Keratinocyte (primary cell): ENCODE measurements at places on chromosomes 1 and 21. TPM values are rescaled to one million over a fixed set of nuclear protein-coding genes. Genes with fewer than 3 reads are reported as not detected.

The PLPP3 gene
- 4.0 to 5.3 TPM (median 4.3 TPM) in 3 replicates for polyA plus RNA-seq

The ATP6V0B gene
- 195 to 325 TPM (median 233 TPM) in 3 replicates for polyA plus RNA-seq

The CD52 gene
- 0.22 to 0.27 TPM in 2 of 3 replicates, not detected in the other for polyA plus RNA-seq

The PTAFR gene
- polyA plus RNA-seq = 18.6 to 30.7 TPM (median 19.6 TPM) in 3 replicates

The DNAI4 gene
- polyA plus RNA-seq = 1.4 to 4.1 TPM (median 3.7 TPM) in 3 replicates

GRCh38 chr1:85313888-85314696 lies 37.7 kb upstream of the BCL10 start:
- H3K36me3 ChIP-seq = no peaks in the 10 kb centered on the region
- DNase-seq = peak; percentile 77
- H3K27ac ChIP-seq = peak overlapping the region; percentile 55
- no peak overlapping the region for H3K4me3 ChIP-seq

DNA sequence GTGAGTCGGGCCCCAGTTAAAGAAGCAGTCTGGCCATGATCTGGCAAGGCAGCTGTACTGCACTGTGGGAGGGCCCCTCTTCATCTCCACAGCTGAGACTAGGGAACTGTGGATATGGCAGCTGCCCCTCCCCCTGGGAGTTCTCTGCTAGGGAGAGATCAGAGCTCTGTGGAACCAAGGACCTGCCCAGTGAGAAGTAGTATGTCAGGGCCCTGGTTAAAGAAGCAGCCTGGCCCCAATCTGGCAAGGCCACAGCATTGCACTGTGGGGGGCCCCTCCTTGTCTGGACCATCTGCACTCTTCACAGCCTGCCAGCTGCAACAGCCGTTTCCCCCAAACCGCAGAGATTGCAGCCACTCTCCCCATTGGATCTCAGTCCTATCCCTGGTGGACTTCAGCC lies 208.5 kb downstream of the DNAH14 start:
- no peaks in the 10 kb centered on the region for H3K4me1 ChIP-seq
- no peaks in the 10 kb centered on the region for H3K36me3 ChIP-seq
- H3K27me3 ChIP-seq = no peaks in the 10 kb centered on the region
- no peak overlapping the region for H3K4me3 ChIP-seq

- H3K27me3 ChIP-seq = no peaks in the 10 kb centered on the region
- peaks cover 27% of the 10 kb centered on the region for H3K4me1 ChIP-seq
- H3K4me3 ChIP-seq = no peak overlapping the region
Measured at GRCh38 chr1:54973205-54973921, 7.1 kb upstream of the TMEM61 start.

GRCh38 chr1:173477286-173478093 lies at the start of gene PRDX6:
Gene PRDX6, plus strand, starts transcription at chr1:173477335. Its CDS starts 63 bp downstream, at chr1:173477398.
- peaks cover 15% of the 10 kb centered on the region for H3K36me3 ChIP-seq
- H3K4me3 ChIP-seq = peak within 1 kb of the TSS; percentile 89
- H3K4me1 ChIP-seq = peaks cover 40% of the 10 kb centered on the region
- peak; percentile 23 for DNase-seq
- peak within 1 kb of the TSS; percentile 89 for H3K27ac ChIP-seq
- no peaks in the 10 kb centered on the region for H3K27me3 ChIP-seq

DNA sequence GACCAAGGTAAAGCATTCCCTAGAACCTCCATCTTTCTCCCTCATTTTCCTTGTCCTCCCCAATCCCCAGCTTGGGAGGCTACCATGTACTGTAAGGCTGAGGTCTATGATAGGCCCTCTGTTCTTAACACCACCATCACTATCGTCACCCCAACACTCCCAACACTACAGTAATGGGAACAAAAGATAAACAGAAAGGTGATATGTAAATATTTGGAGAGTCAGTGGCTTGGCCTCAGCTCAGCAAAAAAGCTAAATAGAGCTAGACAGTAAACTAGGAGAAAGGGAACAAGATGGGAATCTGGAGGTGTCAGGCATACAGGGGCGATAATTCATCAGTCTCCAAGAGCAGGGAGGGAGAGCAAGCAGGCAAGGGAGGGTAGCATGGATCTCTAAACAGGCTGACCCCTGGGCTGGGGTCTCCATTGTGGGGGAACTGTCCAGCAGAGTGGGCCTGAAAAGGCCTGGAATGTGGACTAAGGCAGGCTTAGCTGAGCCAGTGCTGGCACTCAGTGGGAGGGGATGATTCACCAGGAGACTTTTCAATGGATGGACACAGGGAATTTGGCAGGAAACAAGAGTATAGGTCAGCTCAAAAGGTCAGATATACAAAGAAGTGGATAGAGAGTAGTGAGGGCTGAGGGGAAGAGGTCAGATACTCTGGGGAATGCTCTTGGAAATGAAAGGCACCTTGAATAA lies 6.7 kb downstream of the WNT2B start:
- no peak overlapping the region for H3K4me3 ChIP-seq
- H3K4me1 ChIP-seq = peaks cover 29% of the 10 kb centered on the region
- DNase-seq = no peak
- H3K27ac ChIP-seq = no peak overlapping the region
- no peaks in the 10 kb centered on the region for H3K27me3 ChIP-seq

DNA sequence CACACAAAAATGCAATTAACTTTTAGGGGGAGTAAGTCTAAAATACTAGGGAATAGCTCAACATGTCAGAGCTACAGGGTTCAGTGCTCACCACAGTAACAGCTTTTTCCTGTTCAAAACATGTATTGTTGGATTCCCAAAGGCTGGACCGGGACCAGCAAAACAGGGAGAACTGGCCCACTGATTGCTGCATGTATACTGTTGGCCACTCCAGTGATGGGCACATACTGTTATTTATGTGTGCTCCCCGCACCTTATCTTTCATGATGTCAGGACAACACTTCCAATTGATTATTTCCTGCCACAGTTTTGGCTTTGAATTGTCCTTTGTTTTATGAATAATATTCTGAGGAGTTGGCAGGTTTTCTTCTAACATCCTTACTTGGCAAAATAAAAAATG lies 50.7 kb downstream of the HMGB4 start:
- no peak overlapping the region for H3K27ac ChIP-seq
- no peak for DNase-seq
- H3K4me3 ChIP-seq = no peak overlapping the region
- no peaks in the 10 kb centered on the region for H3K27me3 ChIP-seq

DNA sequence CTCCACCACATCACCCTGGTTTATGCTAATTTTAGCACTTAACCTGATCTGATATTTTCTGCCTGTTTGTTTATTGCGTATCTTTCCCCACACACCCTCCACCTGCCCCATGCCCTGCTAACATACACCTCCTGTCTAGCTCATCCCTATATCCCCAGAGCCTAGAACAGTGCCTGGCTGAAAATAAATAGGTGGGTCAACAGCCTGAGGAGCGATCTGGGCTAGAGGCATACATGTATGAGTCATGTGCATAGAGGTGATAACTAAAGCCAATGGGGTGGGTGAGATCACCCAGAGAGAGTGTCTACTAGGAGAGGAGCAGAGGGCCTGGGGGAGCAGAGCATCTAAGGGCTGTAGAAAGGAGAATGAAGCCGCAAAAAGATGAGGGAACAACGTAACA lies 2.7 kb downstream of the HTR1D start:
- DNase-seq = no peak
- H3K4me1 ChIP-seq = peaks cover 8% of the 10 kb centered on the region
- H3K36me3 ChIP-seq = no peaks in the 10 kb centered on the region
- H3K4me3 ChIP-seq = no peak overlapping the region

DNA sequence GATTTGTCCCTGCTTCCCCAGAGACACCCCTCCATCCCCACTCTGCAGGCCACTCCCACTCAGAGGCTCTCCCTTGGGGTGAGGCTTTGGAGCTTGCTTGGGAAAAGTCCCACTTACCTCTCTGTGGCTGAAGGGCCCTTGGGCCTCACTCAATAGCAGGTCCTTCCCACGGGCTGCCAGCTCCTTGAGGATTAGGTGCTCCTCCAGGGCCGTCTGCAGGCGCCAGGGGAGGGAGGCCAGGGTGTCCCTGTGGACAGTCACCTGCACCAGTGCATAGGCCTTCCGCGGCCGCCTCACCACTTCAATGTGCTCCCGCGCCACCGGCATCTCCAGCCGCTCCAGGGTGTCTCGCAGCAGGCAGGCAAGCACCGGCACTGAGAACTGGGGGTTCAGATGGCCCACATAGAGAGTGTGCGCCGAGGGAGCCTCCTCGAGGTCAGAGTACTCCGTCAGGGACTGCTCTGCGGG lies 1.4 kb downstream of the SLFNL1 start:
- H3K36me3 ChIP-seq = peaks cover 30% of the 10 kb centered on the region
- no peak overlapping the region for H3K4me3 ChIP-seq
- no peaks in the 10 kb centered on the region for H3K27me3 ChIP-seq

DNA sequence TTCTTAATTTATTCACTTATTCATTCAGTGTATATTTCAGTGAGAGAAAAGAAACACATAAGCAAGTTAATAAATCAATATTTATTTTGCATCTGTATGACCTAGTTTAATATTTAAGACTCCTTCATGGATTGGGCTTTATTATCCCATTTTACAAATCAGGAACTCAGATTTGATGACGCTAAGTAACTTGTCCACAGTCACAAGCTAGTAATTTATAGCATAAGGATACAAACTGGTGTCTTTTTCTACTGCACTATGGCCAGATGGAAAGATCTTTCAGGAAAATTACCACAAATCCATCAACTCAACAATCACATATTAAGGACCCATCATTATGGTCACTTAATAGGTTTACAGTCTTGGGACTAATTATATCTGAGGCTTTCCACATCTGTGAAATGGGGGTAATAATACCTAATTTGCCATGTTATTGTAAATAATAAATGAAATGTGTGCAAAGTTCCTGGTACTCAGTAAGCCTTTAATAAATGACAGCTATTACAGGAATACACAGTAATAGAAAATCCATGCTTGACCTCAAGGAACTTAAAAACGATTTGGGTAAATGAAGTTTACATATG lies 13.3 kb downstream of the CDKN2C start:
- H3K27me3 ChIP-seq = no peaks in the 10 kb centered on the region
- DNase-seq = no peak
- no peak overlapping the region for H3K27ac ChIP-seq
- H3K4me1 ChIP-seq = peaks cover 7% of the 10 kb centered on the region

DNA sequence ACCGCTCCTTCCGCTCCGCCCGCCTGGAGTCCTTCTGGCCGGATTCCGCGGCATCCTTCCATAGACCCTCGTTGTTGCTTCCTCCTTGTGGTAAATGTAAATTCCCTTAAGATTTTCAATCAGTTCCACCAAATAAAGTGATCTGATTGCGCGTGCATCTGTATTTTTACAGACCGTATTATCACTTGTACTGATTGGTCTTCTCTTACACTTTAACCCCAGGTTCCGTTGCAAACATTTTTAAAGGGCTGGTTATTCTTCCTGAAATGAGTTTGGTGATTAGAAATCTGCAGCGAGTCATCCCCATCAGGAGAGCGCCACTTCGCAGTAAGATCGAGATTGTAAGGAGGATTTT lies 483 bp downstream of the YBEY start:
- DNase-seq = no peak
- peaks cover 21% of the 10 kb centered on the region for H3K4me1 ChIP-seq
- peak overlapping the region; percentile 51 for H3K4me3 ChIP-seq
- H3K36me3 ChIP-seq = peaks cover 21% of the 10 kb centered on the region

DNA sequence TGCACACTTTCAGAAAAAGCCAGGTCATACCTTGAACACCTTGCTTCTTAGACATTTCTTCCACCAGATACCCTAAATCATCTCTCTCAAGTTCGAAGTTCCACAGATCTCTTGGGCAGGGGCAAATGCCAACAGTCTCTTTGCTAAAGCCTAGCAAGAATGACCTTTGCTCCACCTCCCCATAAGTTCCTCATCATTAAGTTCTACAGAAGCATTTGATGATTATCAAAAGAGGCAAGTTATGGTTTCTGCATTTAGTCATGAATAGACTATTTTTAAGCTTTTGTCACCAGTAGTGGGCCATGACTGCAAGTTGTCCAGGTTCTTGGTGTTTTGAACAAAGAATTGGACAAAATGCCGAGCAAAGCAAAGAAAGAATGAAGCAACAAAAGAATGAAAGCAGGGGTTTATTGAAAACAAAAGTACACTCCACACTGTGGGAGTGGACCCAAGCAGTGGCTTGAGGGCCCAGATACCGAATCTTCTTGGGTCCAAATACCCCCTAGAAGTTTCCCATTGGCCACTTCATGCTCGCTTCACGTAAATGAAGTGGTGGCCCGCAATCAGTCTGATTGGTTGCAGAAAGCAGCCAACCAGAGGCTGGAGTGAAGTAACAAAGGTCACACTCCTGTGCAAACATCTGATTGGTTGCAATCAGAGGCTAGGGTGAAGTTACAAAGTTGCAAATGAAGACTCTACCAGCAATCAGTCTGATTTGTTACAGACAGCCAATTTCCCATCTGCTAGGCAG lies 9.8 kb upstream of the EGLN1 start:
- H3K27me3 ChIP-seq = no peaks in the 10 kb centered on the region
- H3K36me3 ChIP-seq = no peaks in the 10 kb centered on the region
- H3K4me1 ChIP-seq = no peaks in the 10 kb centered on the region
- no peak for DNase-seq
- H3K4me3 ChIP-seq = no peak overlapping the region
- no peak overlapping the region for H3K27ac ChIP-seq

DNA sequence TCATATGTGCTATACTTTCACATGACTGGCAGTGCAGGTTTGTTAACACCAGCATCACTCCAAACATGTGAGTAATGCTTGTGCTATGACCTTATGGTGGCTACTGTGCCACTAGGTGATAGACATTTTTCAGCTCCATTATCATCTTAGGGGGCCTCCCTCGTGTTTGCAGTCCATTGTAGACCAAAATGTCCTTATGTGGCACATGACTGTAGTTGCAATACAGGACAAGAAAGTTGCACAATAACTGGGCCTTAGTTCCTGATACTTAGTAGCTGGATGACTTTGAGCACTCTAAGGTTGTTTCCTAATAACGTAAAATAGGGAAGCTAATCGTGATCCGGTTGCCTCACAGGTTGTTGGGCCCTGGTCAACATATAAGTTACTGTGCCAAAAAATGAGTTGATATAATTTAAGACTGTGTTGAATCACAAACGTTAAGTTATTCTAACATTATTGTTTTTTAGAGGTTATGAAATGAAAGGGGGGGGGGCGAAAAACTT lies 511 bp upstream of the SNX27 start:
- peaks cover 41% of the 10 kb centered on the region for H3K4me1 ChIP-seq
- no peaks in the 10 kb centered on the region for H3K36me3 ChIP-seq

- no peaks in the 10 kb centered on the region for H3K27me3 ChIP-seq
- peaks cover 25% of the 10 kb centered on the region for H3K4me1 ChIP-seq
- DNase-seq = no peak
- no peak overlapping the region for H3K27ac ChIP-seq
- H3K4me3 ChIP-seq = no peak overlapping the region
Measured at GRCh38 chr1:226674892-226675714, 64.0 kb downstream of the ITPKB start.

- H3K27me3 ChIP-seq = no peaks in the 10 kb centered on the region
- H3K4me1 ChIP-seq = peaks cover 17% of the 10 kb centered on the region
- no peak for DNase-seq
- H3K27ac ChIP-seq = no peak overlapping the region
- H3K36me3 ChIP-seq = no peaks in the 10 kb centered on the region
- no peak overlapping the region for H3K4me3 ChIP-seq
Measured at GRCh38 chr1:43492826-43493225, 37.9 kb upstream of the PTPRF start.

GRCh38 chr1:53563611-53564010 lies 104.4 kb downstream of the DMRTB1 start:
- no peaks in the 10 kb centered on the region for H3K27me3 ChIP-seq
- no peaks in the 10 kb centered on the region for H3K36me3 ChIP-seq
- no peaks in the 10 kb centered on the region for H3K4me1 ChIP-seq
- no peak for DNase-seq
- no peak overlapping the region for H3K27ac ChIP-seq
